ENCODE measurements at places on chromosomes 6 and 20.
A peak's percentile ranks its signal among the peaks of the same experiment; 100 is the strongest.

DNA sequence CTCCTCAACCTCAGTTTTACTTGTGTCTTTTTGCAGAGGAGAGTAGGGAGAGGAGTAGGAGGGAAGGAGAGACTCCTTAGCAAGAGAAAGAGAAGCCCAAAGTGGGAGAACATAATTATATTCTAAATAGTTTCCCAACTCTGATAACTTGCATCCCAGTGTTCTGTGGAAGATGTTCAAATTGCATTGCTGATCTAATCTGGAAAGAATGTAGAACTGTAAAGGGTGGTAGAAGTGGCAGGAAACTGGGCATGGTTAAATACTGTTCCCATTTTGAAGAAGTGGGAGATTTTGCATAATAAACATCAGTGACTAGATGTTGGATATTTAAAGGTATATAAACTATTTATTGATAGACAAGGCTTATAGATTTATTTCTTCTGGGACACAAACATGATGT, 42.6 kb upstream of the HMGN3 start:
- DNase-seq = no peak

DNA sequence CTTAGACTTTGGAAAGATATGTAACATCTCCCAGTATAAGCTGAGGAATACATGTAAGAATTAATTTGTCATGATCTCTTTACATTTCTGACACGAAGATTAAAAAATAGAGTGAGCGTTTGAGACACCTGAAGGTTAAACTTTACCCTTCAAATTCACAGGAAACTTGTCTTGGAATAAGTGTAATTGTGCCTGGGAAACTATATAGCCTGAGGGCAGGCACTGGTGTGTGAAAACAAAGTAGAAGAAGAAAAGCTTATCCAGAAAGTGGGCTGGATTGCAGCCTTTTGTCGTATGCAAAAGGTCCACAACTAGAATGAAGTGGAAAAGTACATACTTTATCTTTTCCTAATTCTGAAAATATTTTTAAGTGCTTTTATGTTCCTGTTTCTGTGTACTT, 275.7 kb upstream of the TCF21 start:
- no peak for DNase-seq

DNA sequence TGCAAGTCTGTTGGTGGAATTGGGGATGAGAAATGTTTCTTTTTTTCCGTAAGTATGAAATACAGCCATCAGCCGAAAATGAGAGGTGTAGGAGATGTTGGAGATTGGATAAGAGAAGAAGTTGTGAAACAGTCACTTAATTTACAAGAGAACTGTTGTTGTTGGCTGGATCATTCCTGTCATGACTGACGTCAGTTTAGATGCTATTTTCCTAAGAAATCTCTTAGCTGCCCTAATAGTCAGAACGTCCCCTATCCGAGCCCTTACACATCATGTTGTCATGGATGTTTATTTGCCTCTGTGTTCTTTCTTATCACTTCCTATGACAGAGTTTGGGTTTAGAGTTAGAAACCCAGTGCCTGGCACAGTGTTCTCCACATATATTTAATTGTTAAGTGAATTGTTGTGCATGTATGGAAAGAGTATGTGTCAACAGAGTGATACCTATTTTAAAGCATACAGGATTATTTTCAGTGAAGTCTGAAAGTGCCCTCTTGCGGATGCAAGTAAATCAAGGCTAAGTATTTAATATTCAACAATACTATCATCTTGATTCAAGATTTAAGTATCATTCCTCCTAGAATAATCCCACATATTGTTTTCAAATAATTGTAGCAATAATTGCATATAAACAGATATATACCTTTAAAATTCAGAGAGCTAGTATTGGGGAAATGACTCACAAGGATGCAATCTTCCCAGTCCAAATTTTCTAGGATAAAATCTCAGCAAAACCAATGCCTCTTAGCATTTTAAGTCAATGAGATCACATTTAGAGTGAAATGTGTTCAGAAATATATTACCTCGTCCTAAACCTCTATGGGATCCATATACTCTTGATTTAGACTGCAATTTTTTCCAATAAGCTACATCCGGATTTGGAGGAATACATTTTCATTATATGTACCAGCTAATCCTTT, 309.9 kb upstream of the NOX3 start:
- DNase-seq = no peak

- no peak for DNase-seq
Observed at GRCh38 chr6:137357263-137357947, 136.8 kb downstream of the OLIG3 start.

GRCh38 chr6:129648819-129649491, 61.0 kb downstream of the ARHGAP18 start:
- no peak for DNase-seq

DNA sequence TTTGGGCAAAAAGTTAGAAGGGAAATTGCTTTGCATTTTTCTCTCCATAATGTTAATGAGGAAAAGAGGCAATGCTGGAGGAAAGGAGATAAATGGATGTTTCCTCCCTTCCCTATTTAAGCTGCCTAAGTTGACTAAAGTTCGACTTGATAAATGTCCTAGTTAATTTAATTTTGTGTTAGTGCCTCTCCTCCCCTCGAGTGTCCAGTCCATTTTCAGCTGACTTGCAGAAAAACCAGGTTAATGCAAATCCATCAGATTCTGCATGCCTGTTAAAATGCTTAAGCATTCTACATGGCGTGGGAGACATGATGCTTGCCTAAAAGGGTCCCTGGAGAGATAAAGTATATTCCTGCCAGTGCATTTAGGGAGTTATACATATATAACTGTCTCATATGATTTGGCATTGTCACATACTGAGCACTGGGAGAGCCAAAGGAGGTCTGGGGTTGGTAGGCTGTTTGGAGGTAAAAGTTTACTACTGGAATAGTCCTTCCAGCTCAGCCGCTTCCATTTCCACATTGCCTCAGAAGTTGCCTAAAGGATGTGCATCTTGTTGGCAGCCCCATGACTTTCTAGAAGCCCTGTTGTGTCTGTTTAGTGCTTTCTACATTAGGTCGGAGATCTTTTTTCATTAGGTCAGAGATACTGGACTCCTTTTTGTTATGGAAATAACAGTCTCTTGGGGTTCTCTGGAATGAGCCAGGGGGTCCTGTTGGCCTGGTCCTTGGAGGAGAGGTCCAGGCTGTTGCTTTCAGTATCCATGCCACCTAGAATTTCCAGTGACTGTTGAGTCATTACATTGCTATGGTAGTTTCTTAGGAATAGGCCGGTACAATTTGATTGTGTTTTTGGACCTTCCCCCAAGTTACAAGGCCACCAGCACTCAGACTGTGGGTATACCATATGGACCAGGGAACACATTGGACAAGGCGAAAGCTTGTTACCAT, 30.4 kb downstream of the JARID2 start:
- DNase-seq = no peak

DNA sequence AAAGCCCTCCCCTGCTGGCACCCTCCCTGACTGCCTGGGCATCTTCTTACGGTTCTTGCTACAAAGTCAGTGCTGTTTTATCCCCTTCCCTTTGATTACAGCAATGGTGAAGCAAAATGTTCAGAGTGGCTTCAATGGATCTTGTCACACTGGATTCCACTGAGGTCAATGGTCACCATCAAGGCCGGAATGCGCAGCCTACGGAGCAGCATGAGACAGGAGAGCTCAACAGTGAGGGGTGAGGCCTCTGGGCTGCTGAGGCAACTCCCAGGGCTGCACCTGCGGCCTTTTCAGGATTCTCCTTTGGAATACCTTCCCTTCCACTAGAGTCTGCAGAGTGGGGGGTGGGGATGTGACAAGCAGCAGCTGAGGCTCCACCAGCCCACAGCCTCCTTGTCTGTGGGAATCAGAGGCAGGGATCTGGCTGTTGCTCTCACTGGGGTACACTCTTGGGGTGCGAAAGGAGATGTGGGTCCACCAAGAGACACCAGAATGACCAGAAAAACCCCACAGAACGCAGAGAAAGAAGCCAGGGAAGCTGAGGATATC, 40.4 kb upstream of the EMILIN3 start:
- DNase-seq = no peak

- DNase-seq = no peak
Observed at GRCh38 chr6:47859175-47859574, 77.3 kb downstream of the OPN5 start.

GRCh38 chr6:85114581-85114935, 335.3 kb upstream of the NT5E start:
- DNase-seq = no peak

GRCh38 chr6:152736687-152737273, 13.8 kb upstream of the VIP start:
- peak; percentile 36 for DNase-seq

DNA sequence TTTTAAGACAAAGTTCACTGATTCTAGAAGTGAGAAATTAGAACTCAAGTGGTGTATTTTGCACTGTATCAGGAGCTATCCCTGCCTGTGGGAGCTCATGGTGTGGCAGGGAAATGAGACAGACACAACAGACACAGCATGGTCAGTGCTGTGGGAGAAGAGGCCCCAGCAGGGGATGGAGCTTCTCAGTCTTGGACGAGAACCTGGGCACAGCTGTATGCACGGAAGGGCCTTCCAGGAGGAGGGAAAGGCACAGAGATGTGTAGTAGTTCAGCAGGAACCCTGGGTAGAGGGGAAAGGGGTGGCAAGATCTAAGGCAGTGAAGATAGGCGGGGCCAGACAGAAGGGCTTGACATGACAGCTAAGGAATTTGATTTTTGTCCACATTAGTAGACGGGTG, 48.8 kb upstream of the KIF25 start:
- DNase-seq = no peak

DNA sequence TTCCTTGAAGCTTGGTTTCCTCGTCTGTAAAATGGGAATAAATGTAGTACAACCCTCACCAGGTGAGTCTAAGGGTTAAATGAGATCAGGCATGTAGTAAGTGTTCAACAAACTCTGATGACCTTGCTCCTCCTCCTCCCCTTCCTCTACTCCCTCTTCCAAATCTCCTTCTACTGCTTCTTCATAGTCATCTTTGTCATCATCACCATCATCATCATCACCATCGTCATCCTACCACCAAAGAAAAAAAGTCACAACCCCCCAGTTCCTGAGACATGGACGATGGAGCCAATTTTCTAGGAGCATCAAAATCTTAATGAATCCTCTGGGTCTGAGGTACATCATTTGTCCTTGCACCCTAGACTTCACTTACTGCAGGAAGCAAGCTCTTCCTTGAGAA, 240.0 kb downstream of the ANKRD60 start:
- no peak for DNase-seq

- peak; percentile 55 for DNase-seq
Observed at GRCh38 chr6:19719691-19720128, 117.5 kb upstream of the ID4 start.

- DNase-seq = peak; percentile 75
Observed at GRCh38 chr6:29847871-29848630, 20.4 kb downstream of the HLA-G start.

DNA sequence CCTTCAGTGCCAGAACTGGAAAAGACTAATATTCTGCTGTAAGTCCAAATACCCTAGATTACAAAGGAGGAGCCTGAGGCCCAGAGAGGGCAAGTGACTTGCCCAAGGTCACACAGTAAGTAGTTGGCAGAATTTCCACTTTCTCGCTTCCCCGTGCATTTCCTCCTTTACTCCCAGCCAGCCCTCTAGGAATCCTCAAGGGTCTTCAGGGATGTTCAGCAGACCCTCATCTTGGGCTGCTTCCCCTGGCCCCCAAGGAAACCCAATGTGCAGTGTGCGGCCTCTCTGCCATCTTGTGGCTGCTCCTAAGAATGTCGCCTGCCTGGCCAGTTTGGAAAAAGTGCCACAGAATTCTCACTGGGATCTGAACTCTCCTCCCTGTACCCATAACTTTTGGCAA, 217.7 kb upstream of the LRFN2 start:
- no peak for DNase-seq

GRCh38 chr20:18506744-18507143, 996 bp upstream of the SEC23B start:
- no peak for DNase-seq

- peak; percentile 27 for DNase-seq
Observed at GRCh38 chr6:26331218-26332073, 33.6 kb upstream of the BTN3A2 start.

DNA sequence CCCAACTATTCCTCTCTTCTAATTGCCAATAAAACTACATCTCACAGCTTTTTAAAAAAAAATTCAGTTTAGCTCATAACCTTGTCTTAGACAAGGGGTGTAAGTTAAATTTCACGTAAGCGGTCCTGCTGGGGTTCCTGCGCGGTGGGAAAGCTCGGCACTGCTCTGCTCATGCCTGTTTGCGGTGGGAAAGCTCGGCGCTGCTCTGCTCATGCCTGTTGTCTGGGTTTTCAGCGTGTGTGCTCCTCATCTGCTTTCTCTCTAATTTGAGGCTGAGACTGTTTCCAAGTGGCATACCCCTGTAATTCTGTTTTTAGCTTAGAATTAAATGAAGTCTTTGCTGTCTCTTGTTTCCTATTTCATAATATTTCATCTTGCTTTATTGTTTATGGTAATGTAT, 18.6 kb downstream of the ARID1B start:
- no peak for DNase-seq

GRCh38 chr20:13231031-13231752, 10.1 kb downstream of the ISM1 start:
- no peak for DNase-seq

- peak; percentile 29 for DNase-seq
Observed at GRCh38 chr6:37638414-37639341, 59.0 kb downstream of the MDGA1 start.

- DNase-seq = peak; percentile 32
Observed at GRCh38 chr20:41245086-41245707, 72.3 kb downstream of the ZHX3 start.

DNA sequence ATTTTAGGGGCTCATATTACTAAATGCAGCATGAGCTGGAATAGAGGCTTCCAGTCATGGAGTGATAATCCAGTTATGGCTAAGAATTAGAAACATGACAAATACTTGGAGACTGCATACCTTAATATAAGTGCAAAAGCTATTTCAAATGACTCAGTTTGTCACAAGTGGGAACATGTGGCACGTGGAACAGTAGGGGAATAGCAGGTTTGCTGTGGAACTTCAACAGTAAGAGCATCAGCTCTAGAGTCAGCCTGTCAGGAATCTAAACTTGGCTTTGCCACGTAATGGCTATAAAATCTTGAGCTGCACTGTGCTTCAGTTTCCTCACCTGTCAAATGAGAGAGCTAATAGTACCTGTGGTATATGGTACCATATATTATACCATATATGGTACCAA, 62.1 kb downstream of the HTR1B start:
- no peak for DNase-seq

DNA sequence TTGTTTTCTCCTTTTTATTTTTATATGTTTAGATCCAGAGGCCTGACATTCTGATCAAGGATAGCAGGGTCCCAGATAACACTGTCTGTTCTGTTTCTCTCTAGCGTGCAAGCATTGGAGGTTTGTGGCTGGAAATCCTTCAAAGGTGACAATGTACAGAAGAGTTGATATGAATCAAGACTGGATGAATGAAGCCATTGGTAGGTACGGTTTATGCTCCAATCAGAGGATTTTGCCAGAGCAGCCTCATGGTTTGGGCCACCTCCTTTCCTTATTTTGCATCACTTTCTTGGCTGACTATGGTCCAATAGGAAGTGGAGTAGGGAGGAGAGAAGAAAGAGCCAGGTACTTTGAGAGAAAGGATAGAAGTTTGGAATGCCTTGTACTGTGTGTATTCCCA, 484.8 kb upstream of the JAG1 start:
- DNase-seq = no peak

- DNase-seq = no peak
Observed at GRCh38 chr20:41748051-41748450, 129.9 kb upstream of the CHD6 start.
